ENCODE measurements at places on chromosomes 11 and 22. TPM values are rescaled to one million over a fixed set of nuclear protein-coding genes. Genes with fewer than 3 reads are reported as not detected.

Gene GP1BB
- 1.5 TPM for total RNA-seq

Gene SAA4
- total RNA-seq: not detected

Gene STK33
- total RNA-seq: 3.4 TPM

Gene MDK
- 672 TPM for total RNA-seq

Gene BET1L
- total RNA-seq: 51.5 TPM

Gene ACCSL
- not detected for total RNA-seq

Gene IL10RA
- 25.9 TPM for total RNA-seq

Gene GDPD4
- not detected for total RNA-seq

Gene PTDSS2
- 34.8 TPM for total RNA-seq

Gene SPDYC
- total RNA-seq: not detected

Gene POU2AF1
- total RNA-seq: 9.3 TPM

Data from mucosa of descending colon (tissue), 3 donors.